SK-N-SH (cell line): ENCODE measurements at places on chromosomes 2 and 18. TPM values are rescaled to one million over a fixed set of nuclear protein-coding genes. Genes with fewer than 3 reads are reported as not detected.

- DNase-seq = no peak
Measured at GRCh38 chr2:231069379-231070054, 12.8 kb downstream of the PSMD1 start.

DNA sequence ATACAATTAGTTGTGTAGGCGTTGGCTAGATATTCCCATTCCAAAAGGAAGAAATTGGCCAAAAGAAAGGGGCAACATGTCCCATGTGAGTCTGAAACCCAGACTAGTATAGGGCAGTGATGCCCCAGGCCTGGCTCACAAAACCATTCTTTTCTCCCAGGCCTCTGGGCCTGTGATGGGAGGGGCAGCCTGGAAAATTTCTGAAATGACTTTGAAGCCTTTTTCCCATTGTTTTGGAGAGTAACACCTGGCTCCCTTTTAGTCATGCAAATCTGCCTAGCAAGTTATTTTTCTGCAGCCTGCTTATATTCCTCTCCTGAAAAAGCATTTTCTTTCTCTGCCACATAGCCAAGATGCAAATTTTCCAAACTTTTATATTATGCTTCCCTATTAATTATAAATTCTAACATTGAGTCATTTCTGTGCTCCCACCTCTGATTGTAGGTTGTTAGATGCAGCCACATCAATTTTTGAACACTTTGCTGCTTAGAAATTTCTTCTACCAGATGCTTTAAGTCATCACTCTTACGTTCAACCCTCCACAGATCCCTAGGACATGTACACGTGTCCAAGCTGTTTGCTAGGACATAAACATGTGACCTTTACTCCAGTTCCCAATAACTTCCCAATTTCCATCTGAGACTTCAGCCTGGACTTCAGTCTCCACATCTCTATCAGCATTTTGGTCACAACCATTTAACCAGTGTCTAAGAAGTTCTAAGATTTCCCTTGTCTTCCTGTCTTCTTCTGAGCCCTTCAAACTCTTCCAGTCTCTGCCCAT, 76.1 kb upstream of the MC4R start:
- DNase-seq = no peak

DNA sequence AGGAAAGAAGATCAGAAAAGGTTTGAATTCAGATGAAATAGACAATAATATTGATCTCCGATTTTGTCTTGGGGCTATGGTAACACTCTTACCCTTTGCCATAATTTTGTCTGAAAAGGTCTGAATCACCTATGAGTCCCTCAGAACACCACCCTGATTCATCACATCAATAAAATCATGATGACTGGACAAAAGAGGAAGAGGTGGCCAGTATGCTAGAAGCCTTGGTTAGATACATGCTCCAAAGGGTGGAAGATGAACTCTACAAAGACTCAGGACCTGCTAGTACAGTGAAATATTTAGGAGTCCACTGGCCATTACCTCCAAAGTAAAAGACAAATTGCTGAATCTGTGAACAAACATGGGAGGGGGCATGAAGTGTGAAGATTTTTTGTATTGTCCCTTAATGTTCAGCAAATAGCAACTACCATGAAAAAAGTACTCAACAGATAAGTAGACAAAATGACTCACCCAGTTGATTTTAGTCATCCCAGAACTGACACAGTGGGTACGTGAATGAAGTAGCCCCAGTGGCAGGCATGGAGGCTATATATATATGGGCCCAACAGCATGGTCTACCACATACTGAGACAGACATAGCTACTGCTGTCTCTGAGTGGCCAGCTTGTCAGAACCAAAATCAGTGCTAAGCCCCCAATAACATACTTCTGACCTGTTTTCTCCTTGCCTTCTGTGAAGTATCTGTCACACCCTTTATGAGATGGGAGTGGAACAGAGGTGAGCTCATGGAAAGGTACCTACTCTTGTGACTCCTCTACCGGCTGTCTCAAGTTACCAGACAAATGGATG, 36.5 kb upstream of the GLS start:
- no peak for DNase-seq

- no peak for DNase-seq
Measured at GRCh38 chr2:39618236-39618635, 47.5 kb upstream of the TMEM178A start.

DNA sequence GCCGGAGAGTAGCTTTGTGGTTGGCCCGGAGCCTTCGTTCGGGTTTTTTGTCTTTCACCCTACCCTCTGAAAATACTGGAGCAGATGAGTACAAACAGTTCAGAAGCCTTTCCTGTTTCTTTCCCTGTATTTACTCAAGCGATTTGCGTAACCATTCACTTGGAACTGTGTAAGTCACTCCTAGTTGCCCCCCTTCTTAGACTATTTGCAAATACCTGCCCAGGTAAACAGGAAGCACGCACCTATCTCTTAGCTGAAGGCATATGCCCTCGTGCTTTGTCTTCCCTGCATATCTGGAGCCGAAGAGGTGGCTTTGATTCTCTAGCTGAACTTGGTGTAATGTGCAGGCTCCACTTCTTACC, 1.4 kb downstream of the KCNS3 start:
- no peak for DNase-seq

DNA sequence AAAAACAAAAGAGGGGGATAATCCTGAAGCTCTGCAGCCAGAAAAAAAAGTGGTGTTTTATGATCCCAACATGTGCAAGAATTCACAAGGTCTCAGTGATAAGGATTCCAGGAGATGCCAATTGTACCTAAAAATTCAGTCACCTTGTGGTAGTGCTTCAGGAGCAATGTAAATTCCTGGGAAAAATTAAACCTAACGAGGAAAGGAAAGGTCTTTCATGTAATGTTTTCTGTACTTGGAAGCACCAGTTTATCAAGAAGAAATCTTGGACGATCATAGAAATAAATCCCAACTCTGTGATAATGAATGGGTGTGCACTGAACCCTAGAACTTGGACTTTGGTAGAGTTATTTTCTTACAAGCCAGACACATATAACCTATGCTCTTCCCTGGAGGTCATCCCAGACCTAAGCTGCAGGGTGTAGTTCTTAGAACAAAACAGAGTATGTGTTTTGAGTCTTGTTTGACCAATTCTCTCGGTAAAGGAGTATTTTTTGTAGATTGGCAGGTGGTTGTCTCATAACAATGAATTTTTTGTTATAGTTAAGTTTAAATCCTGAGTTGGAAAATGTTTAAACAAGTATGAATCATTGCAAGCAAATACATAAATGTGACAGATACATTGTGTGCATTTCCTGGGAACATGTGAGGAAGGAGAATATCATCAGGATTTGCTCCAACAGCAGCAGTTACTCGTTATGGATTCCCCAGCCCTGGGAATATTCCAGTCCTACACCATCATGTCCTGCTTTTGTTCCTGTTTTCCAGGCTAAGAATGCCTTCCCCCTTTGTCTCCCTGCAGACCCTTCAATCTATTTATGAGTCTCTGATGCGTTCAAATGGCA, 224.6 kb downstream of the NAPG start:
- DNase-seq = no peak

DNA sequence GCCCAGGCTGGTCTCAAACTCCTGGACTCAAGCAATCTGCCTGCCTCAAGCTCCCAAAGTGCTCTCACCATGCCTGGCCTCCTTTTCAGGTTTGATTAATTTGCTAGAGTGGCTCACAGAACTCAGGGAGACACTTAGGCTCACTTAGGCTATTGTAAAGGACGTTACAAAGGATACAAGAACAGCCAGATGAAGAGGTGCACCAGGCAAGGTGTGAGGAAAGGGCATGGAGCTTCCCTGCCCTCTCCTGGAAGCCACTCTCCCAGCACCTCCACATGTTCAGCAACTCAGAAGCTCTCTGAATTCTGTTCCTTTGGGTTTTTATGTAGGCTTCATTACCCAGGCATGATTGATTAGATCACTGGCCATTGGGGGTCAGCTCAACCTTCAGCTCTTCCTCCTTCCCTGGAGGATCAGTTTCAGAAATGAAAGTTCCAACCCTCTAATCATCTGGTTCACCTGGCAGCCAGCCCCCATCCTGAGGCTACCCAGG, 78.7 kb upstream of the RGPD5 start:
- no peak for DNase-seq

GRCh38 chr2:224085246-224085645, 46.2 kb upstream of the SERPINE2 start:
- no peak for DNase-seq

- DNase-seq = no peak
Measured at GRCh38 chr18:33181016-33181415, 259.5 kb downstream of the CCDC178 start.

DNA sequence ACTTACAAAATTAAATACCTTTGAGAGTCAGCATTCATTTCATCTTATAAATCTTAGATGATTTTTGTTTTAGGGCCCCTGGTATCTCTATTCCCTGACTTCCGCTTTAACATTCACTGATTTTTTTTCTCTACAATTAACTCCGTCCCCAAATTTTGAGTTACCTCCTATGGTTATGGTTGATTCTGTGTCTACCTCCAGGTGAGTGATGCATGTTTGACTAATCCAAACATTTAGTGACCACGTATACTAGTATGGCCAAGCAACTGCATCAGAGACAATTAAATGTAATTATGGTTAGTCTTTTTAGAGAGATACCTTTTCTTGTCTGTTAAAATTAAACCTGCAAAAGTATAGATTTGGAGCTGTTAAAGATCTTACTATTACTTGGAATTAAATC, 120.3 kb downstream of the CCDC102B start:
- DNase-seq = no peak

DNA sequence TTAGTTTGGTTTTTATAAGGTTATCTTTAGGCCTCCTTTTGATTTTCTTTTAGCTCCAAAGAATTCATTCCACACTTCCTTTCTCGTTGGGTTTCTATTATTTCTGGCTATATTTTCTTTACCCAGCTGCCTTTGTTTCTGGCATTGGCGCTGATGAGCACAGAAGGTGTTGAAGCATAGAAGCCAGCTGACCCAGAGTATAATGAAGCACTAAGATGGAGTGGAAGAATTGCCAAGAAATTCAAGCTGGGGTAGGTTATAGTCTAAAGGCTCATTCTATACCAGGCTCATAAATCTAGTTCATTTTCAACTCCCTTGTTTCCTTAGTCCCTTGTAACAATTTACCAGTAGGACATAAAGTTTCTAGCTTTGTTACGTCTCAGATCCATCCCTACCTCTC, 169.5 kb downstream of the HRH4 start:
- no peak for DNase-seq

GRCh38 chr18:991441-991840, 86.8 kb downstream of the ADCYAP1 start:
- DNase-seq = no peak

GRCh38 chr2:44526352-44526751, 164.6 kb downstream of the CAMKMT start:
- no peak for DNase-seq

GRCh38 chr2:49111456-49111855, 42.9 kb downstream of the FSHR start:
- DNase-seq = no peak

DNA sequence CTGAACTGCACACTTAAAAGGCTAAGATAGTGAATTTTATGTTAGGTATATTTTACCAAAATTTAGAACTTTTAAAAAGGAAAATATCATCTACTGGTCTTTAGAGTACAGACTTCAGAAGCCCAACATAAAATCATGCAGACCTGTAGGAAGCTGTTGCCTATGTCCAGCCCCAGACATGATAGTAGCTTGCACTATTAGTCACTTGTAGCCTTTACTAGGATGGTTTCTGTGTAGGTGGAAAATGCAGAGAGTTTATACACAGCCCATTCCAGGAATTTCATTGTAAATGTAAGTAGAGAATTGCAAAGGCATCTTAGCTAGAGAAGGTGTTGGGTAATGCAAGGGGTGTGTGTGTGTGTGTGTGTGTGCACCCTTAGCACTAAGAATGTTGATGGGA, 640.2 kb downstream of the RNF144A start:
- no peak for DNase-seq

DNA sequence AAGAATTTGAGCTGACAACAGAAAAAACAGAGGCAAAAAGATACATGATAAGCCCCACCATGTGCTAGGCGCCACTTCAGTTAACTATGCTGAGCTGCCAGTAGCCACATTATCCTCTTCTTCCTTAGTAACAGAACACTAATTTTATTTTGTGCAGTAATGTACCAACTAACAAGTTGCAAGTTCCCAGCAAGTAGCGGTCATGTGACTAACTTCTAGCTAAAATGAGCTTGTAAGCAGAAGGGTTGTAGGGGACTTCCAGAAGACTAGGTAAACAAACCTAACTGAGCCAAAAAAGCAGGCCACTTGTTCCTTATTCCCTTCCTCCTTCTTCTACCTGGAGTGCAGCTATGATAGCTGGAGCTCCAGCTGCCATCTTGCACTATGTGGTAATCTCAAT, 75.5 kb downstream of the DTNB start:
- DNase-seq = no peak

GRCh38 chr2:203870481-203870880, 2.9 kb downstream of the CTLA4 start:
- DNase-seq = no peak

Gene EHD3
- 45.3 and 45.4 TPM in 2 replicates for polyA plus RNA-seq

Gene TRABD2A
- 3.0 and 3.8 TPM in 2 replicates for polyA plus RNA-seq

Gene REG3A
- polyA plus RNA-seq = not detected in 2 replicates

Gene LRATD1
- 0.84 and 0.89 TPM in 2 replicates for polyA plus RNA-seq

Gene INPP5D
- 0.99 and 1.3 TPM in 2 replicates for polyA plus RNA-seq

Gene LRRC30
- not detected in 2 replicates for polyA plus RNA-seq

Gene RAB6D
- not detected in 2 replicates for polyA plus RNA-seq

Gene CLEC4F
- polyA plus RNA-seq = 0.12 and 0.21 TPM in 2 replicates

Gene UPP2
- not detected in 2 replicates for polyA plus RNA-seq
